ENCODE measurements at places on chromosomes 5 and 9.

DNA sequence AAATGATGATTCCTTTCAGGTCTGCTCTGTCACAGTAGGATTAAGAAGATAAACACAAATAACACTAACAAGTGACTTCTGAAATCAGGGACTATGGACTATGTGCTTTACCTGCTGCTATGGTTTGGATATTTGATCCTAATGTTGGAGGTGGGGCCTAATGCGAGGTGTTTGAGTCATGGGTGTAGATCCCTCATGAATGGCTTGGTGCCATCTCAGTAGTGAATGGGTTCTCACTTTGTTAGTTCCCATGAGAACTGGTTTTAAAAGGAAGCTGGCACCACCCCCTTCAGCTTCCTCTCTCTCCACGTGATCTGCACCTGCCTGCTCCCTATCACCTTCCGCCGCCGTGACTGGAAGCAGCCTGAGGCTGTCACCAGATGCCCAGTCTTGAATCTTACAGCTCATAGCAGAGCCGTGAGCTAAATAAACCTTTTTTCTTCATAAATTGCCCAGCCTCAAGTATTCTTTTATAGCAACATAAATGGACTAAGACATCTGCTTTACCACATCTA is 3.3 kb downstream of the PPIC start:
- no peak for DNase-seq

GRCh38 chr9:74958587-74958986 is 5.9 kb upstream of the C9orf40 start:
- DNase-seq = no peak

GRCh38 chr5:88677376-88677895 is 205.5 kb downstream of the MEF2C start:
- no peak for DNase-seq

DNA sequence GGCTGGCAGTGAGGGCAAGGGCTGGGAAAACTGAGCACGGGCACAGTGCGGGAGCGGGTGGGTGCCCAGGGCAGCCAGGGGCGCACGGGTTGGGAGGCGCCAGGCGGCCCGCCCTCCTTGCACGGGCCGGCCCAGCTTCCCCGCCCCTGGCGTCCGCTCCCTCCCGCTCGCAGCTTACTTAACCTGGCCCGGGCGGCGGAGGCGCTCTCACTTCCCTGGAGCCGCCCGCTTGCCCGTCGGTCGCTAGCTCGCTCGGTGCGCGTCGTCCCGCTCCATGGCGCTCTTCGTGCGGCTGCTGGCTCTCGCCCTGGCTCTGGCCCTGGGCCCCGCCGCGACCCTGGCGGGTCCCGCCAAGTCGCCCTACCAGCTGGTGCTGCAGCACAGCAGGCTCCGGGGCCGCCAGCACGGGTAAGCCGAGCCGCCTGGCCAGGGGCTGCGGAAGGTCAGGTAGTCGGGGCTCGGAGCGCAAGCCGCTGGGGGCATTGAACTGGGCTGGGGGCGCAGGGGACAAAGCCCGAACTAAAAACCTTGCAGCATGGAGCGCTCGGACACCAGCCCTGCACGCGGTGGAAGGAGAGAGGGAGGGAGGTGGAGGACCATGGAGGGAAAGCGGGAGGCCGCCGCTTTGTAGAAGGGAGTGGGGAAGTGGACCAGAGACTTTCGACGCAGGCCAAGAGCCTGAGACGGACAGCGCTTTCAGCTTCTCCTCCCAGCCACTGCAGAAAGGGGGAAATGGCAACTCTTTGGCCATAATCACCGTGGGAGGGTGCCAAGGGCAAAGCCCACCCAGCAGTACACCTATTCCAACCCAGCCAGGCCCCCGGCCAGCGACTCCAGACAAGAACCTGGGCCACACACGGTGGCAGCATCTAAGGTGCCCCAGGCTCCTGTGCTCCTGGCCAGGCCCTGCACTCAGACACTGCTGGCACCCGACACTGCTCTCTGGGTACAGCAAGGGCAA is at the start of gene TGFBI:
Gene TGFBI (plus strand): TSS at position 207 of the 961 bp plus-strand sequence. CDS start 68 bp downstream, at position 275.
- peak; percentile 21 for DNase-seq

DNA sequence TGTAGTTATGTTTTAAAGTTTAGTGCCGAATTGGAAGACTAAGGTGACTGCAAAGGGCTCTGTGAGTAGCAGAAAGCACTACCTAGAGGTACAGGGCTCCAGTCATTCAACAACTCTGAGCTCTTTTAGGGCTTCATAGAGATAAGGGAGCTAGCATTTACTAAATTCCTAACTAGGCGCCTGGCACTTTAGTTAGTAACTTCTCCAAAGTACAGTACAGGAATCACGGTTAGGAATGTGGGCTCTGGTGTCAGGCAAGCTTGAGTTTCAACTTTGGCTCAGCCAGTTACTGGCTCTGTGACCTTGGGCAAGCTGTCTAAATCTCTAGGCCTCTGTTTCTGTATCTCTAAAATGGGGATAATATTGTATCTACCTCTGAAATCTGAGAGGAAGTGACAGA is 115.3 kb downstream of the SLIT3 start:
- no peak for DNase-seq

- no peak for DNase-seq
Observed at GRCh38 chr9:90803860-90804593, 2.4 kb downstream of the SYK start.

DNA sequence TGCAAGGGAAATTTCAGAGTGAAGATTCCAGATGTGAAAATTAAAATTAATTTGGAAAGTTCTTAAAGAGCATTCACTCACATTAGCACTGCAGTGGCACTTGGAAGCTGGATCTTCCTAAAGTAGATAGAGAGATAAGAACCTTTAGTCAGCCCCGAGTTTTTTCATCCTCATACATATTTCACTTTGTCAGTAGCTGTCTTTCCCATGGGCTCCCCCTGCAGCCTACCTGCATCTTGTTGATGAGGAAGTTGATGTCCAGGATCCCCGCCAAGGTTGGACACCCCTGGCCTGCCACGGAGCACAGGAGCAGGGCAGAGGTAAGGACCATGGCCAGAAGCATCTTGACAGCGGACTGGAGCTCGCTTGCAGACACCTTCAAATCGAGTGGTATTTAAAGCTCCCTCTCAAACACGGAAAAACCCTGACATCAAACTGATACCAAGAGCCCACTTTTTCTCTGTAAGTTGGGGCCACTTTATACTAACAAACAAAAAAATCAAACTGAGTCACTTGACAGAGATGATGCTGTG is at the start of gene IL9:
Gene IL9 (minus strand): TSS at position 368 of the 533 bp plus-strand sequence. CDS start 25 bp downstream, at position 343.
- no peak for DNase-seq

- peak; percentile 17 for DNase-seq
Observed at GRCh38 chr5:103224118-103224893, 34.3 kb upstream of the MACIR start.

DNA sequence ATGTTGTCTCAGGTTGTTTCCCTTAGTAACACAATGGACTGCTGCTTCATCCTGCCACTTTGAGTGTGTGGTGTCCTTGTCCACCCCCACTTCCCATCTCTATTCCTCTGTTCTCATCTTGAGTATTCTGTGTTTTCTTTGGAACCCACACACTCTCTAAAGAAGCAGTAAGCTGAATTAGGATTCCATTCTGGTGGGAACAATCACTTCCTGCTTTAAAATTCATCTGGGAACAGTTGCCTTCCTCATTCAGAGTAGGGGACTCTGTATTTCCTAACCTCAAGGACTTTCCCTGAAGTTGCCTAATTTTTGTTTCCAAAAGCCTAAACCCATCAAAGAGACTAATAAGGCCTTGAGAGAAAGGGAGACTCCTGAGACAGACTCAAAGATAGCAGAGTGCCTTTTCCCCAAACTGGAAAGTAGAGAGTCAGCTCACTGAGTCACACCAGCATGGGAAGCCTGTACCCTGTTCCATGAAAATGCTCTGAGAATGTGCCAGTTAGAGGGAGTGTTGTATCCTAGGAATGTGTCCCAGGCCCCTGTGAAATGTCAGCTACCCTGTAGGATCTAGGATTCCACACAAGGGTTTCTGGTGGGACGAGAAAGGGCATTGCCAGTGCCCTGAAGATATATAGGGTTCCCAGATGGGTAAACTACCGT is 63.6 kb downstream of the CCDC192 start:
- no peak for DNase-seq

- no peak for DNase-seq
Observed at GRCh38 chr5:11390291-11390767, 513.9 kb downstream of the CTNND2 start.

GRCh38 chr5:116231288-116231687 is 146.5 kb downstream of the COMMD10 start:
- no peak for DNase-seq

- no peak for DNase-seq
Observed at GRCh38 chr5:133397990-133398645, 214.2 kb downstream of the FSTL4 start.

DNA sequence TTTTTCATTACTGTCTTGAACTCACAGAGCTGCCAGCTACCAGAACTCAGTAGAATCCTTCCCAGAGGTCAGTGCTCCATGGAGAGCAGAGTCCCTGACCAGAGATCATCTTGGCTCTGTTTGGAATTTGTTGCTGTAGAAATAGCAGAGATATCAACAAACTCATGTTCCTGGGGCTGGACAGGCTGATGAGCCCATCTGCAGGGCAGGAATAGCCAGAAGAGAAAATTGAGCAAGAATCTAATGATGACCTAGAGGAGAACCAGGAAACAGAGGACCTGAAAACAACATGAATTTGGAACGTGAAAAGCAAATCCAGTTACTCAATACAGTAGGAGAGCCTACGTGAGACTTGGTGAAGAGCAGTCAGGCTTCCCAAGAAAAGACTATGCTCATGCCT is 437.8 kb downstream of the PLK2 start:
- no peak for DNase-seq

- no peak for DNase-seq
Observed at GRCh38 chr5:167402671-167403070, 888.8 kb upstream of the WWC1 start.

- DNase-seq = no peak
Observed at GRCh38 chr9:114888607-114889006, 41.8 kb downstream of the TNFSF8 start.

GRCh38 chr5:20678814-20679298 is 690.9 kb upstream of the CDH18 start:
- no peak for DNase-seq

DNA sequence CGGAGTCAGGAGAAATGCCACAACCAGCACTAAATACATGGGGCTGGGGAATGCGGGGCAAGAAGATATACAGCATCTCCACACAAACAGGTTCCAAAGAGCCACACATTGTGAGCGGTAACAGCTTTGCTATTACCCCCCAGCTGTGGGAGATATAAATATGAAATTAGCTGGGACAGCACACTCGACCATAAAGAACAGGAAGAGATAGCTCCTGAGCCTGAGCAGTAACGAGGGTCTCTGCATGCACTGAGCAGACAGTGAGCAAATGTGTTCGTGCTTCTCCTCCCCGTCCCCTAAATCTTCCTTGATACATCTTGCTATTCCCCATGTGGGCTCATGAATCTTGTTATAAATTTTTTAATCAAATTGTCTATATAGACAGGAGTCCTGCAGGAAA is 53.1 kb downstream of the ADAMTS2 start:
- no peak for DNase-seq

GRCh38 chr9:137739371-137740309 is 120.8 kb downstream of the EHMT1 start:
- DNase-seq = no peak

- no peak for DNase-seq
Observed at GRCh38 chr9:105877721-105878120, 183.4 kb downstream of the TMEM38B start.

DNA sequence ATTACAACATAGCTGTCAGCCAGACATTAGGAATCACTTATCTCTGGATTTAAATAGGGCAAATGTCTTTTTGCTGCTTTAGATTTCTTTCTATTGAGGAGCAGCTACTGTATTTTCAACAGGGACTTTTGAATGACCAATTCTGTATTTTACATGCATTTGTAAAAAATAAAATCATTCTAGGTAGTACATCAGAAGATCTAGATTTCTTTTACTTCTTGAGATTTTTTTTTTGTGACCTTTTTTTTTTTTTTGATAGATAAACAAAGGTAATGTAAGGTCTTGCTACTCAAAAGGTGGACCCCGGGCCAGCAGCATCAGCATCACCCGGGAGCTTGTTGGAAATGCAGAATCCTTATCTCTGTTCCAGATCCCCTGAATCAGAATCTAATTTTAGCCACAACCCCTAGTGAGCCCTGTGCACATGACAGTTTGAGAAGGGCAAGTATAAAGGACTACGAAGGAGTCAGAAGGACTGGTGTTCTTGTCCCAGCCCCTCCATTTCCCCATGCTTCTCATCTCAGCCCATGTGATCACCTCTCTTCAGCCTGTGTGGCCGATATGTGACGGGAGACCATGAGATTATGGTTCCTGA is 37.7 kb upstream of the CKMT2 start:
- DNase-seq = no peak

GRCh38 chr5:143105216-143105905 is 298.1 kb downstream of the NR3C1 start:
- DNase-seq = peak; percentile 44

- DNase-seq = no peak
Observed at GRCh38 chr9:77453825-77454647, 194.1 kb downstream of the GNA14 start.

DNA sequence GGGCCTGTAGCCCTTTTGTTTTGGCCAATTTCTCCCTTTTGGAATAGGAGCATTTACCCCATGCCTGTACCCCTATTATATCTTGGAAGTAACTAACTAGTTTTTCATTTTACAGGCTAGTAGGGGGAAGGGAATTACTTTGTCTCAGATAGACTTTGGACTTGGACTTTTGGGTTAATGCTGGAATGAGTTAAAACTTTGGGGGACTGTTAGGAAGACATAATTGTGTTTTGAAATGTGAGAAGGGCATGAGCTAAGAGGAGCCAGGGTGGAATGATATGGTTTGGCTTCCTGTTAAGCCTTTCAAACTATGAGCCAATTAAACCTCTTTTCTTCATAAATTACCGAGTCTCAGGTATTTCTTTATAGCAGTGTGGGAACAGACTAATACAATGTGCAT is 168.1 kb downstream of the FGF1 start:
- DNase-seq = no peak

DNA sequence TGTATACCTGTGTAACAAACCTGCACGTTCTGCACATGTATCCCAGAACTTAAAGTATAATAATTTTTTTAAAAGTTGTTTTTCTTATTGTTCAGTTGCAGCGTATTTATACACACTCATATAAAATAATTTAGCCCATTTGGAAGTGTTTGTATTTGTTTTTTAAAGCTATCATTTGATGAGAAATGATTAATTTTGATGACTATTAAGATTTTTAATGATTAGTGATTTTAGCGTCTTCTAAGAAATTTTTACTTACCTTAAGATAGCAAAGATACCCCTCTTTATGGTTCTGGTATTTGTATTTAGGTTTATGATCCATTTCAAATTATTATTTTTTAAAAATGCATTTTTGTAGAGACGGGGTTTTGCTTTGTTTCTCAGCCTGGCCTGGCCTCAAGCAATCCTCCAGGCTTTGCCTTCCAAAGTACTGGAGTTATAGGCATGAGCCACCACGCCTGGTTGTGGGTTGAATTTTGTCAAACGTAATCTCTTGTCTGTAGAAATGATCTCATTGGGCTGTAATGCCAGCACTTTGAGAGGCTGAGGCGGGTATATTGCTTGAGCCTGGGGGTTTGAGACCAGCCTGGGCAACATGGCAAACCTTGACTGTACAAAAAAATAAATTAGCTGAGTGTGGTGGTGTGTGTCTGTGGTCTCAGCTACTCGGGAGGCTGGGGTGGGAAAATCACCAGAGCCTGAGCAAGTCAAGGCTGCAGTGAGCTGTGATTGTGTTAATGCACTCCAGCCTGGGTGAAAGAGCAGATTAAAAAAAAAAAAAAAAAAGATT is 26.9 kb downstream of the CSNK1G3 start:
- DNase-seq = no peak
